Stimulated activated CD4-positive, alpha-beta T cell treated with anti-CD3 and anti-CD28 coated beads, Interleukin-1b, Interleukin-23, amount 100 ng/mL, for 1 hour (primary cell): ENCODE measurements at places on chromosomes 7 and 10.

DNA sequence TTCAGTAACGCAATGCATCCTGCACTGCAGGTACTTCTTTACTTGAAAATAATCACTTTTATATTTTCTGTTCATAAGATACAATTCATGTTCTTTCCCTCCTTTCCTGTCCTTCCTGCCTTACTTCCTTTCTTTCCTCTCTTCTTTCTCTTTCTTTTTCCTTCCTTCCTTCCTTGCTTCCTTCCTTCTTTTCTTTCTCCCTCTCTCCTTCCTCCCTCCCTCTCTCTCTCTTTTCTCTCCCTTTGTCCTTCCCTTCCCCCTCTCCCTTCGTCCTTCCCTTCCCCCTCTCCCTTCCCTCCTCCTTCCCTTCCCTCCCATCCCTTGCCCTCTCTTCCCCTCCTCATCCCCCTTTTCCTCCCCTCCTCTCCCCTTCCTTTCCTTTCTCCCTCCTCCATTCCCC lies 227.8 kb upstream of the KLF6 start:
- DNase-seq: no peak

DNA sequence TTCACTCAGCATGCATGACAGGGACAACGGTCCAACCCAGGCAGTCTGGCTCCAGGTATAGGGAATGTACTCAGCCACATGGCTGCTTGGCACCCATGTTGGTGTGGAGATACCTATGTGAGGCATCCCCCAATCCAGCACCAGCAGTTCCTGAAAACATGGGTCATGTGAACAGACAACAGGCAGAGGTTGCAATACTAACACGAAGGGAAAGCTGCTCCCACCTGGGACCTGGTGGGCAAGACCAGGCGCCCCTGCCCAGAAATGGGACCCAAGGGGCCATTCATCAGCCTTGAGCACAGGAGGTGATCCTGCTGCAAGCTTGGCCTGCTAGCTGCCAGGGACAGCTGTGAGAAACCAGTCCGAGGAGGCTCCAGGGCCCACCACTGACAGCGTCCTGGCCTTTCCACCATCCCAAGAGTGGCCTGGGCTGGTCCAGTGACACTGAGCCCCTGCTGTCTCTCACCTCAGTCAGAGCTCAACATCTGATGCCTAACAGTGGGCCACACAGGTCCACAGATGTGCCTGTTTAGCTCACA lies 142.3 kb downstream of the ARHGAP22 start:
- no peak for DNase-seq

DNA sequence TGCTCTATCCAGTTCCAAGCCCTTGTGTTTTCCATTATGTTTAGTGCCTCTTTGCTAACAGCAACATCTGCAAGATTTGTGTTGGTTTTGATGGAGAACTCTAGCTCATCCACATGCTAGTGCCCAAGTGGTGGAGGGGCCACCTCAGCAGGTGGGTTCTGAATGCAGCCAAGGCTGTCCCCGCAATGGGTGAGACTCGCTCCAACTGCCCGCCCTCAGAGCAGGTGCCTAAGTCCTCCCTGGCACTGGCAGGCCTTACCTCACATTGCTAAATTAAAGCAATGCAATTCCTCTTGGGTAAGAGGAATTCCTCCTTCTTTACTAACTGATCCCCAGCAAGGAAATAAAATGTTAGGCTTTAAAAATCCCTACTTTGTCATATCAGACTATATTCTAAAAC lies 146.8 kb downstream of the ADCY1 start:
- DNase-seq: no peak

DNA sequence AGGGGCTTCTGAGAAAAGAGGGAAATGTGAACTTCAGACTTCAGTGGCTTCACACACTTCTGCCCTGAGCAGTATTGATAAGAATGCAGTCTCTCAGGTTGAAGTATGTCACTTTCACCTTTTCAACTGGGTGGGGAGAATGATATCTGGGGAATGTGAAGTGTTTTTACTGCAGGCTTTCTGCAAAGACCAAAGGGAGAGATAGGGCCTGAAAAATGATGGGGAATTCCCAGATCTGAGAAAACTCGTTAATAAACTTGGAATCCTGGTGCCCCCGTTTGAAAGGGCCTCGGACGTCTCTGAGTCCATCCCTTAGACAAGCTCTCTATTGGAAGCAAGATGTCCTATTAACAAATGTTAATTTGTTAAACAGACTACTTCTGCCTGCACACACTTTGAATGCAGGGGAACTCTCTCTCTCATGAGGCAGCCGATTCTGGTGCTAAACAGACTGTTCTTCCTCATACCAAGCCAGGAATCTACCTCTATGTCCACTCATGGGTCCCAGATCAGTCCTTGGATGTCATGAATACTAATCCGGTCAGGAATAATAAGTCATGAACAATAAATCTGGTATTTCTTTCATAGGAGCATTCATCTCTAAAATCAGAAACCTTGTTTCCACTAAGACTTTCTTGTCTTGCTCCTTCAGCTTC lies 193.6 kb downstream of the JCAD start:
- no peak for DNase-seq

- DNase-seq: peak; percentile 97
Observed at GRCh38 chr7:332646-333392, 42.8 kb downstream of the FOXL3 start.

GRCh38 chr7:835485-836401 lies 3.5 kb downstream of the SUN1 start:
- no peak for DNase-seq

DNA sequence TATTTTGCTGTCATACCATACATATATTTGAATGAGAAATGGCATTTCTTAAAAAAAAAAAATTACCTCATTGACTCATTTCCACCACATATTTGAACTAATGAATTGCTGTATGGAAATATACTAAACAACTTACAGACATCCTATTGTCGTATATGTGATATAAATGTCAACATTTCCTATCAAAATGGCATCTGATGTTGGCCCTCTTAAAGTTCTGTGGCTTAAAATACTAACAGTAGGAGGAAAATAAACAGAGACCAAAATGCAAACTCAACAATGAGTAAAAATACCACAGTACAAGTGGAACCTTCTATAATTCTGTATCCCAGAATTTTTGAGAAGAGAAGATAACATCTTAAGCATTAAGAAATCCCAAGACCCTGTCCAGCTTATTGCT lies 405.6 kb upstream of the GALNT17 start:
- DNase-seq: no peak

DNA sequence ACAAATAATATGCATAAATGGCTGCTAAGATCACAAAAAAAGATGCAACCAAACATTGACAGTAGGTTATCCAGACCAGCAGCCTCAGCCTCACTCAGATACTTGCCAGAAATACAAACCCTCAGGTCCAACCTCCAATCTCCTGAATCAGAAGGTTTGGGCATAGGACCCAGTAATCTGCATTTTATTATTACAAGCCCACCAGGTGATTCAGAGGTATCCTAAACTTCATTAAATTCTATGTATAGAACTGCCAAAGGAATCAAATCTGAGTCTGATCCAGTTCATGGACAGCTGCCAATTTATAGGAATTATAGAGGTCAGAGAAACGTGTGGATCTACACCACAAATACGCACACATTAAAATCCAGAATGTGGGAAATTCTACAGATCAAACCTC lies 41.3 kb downstream of the ZNF438 start:
- no peak for DNase-seq

- DNase-seq: no peak
Observed at GRCh38 chr10:22697800-22698199, 16.6 kb downstream of the PIP4K2A start.

- DNase-seq: no peak
Observed at GRCh38 chr10:2478656-2479055, 588.7 kb upstream of the PFKP start.

GRCh38 chr10:104804880-104805279 lies 163.8 kb downstream of the SORCS3 start:
- no peak for DNase-seq

DNA sequence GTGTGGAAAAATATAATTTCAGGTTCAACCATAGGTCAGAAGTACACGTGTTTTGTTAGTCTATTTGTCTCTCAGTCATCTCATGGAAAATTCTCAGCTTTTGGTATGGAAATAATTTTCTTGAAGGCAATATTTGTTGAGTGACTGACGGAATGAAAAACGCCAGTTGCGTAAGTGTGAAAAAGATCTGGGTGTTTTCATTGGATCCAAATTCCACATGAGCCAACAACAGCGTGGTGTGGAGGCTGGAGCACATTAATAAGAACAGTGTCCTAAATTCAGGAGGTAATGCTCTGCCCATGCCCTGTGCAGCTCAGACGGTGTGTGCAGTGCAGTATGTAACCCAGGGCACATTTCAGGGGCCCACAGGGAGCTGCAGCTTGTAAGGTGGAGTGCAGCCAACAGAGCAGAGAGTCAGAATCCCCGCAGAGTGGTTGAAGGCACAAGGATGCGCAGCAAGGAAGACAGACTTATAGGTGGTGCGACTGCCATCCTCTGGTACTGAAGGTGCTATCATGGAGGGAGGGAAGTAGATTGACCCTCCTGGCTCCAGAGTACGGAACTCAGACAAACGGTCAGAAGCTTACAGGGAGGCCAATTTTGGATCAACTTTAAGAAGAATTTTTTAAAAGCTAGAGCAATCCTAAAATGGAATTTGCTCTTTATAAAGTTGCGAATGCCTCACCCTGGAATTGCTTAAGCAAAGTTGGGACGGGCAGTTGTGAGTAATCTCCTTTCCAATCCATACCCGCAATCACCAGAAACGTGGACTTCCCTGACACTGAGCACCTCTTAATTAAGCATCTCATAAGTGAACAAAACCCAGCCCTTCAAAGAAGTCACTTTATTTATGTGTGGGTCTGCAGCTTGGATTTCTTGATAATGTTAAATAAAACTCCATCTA lies 38.0 kb downstream of the EGFR start:
- no peak for DNase-seq

DNA sequence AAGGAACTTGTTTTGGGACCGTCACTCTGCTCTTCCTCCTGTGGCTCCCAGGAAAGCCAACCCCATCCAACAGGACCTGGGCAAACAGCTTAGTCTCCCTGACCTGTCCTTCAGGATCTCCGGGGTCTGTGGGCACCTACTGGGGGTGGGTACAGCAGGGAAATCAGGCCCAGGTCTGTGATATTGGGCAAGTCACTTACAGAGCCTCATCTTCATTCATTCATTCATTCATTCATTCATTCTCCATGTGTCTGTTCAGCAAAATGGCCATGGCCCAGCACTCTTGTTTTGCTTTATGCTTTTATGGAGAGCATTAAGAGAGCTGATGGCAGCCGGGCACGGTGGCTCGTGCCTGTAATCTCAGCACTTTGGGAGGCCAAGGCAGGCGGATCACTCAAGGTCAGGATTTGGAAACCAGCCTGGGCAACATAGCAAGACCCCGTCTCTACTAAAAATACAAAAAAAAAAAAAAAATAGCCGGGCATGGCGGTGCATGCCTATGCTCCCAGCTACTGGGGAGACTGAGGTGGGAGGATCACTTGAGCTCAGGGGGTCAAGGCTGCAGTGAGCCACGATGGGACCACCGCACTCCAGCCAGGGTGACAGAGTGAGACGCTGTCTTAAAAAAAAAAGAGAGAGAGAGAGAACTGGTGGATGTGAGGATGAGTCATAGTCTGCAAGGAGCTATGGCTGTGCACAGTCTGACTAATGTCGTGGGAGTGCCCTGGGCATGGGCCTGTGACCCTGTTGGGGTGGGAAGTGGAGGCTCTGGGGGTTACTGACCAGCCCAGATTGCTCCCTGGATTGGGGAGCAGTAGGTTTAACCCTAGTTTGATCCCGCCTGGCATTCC lies 54.3 kb downstream of the CLIP2 start:
- DNase-seq: no peak

DNA sequence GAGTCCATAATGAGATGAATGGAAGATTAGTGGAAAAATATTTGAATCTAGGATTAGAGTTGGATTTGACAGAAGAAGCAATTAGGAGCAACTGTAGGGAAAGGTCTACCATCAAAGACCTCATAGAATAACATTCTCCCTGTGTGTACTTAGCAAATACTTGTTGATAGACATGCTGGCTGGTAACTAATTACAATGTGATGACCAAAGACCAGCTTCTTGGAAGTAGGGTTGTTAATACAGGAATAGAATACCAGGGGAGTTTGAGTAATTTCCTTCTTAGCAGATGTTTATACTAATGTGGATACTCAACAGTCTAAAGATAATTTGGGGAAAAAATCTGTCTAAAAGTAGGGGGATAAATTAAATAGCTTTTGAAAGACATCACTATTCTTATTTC lies 357.5 kb upstream of the BMPER start:
- DNase-seq: no peak

- no peak for DNase-seq
Observed at GRCh38 chr7:74586258-74587175, 71.0 kb upstream of the GTF2I start.

GRCh38 chr7:108525327-108525984 lies 479 bp downstream of the PNPLA8 start:
- no peak for DNase-seq

DNA sequence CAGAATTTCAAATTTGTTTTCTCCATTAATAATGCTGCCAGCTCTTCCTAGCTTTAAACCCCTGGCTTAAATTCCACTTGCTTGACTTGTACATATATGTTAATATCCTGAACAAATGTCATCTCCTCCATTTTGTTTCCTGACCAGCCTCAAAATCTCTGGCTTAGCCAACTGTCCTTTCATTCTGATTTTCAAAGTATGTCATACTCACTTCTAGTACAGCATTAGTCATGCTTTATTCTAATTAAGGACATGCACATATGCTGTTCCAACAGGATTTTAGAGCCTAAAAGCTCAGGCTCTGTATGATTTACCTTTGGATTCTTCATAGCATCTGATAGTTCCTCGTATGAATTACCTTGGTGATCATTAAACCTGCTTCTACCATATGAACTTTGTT lies 158.3 kb downstream of the ZNF438 start:
- DNase-seq: no peak

DNA sequence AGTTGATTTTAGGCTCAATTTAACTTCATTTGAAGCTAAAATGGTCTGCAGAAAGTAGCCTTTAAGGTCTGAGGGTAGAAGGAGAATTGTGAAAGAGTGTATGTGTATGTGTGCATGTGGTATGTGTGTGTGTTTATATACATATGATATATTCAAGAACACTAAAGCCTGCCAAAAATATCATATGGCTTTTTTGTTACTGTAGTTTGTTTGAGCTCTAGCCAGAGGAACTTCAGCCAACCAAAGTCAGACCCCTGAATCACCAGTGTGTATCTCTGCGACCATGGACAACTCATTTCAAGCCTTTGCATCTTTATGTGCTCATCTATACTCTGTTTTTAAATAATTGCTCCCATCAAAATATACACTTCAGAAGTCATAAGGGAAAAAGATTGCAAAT lies 58.4 kb upstream of the HDAC9 start:
- DNase-seq: no peak

GRCh38 chr7:139367438-139368155 lies 7.9 kb downstream of the LUC7L2 start:
- no peak for DNase-seq

GRCh38 chr10:68348265-68348741 lies 15.6 kb upstream of the PBLD start:
- DNase-seq: peak; percentile 10

GRCh38 chr10:69033256-69033655 lies 44.7 kb downstream of the KIFBP start:
- no peak for DNase-seq

GRCh38 chr10:102066399-102067088 lies 1.4 kb downstream of the HPS6 start:
- no peak for DNase-seq
